ENCODE measurements at places on chromosomes 13 and 19.

DNA sequence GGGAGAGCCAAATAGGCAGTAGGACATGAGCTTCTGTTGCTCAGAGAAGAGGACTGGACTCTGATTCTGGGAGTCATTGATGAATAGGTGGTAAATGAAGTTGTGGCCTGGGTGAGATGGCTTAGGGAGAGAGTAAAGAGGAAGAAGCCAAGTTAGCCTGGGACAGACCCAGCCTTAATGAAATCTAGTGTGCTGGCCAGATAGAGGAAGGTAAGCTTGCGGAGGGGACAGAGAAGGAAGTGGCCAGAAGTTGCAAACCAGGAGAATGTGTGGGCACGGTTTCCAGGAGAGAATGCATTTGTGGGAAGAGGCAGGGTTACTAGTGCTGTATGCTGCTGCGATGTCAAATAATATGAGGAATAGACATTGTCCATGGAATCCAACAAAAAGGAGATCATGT is 83.3 kb upstream of the OLFM4 start:
- no peaks in the 10 kb centered on the region for H3K27me3 ChIP-seq
- DNase-seq: no peak
- peaks cover 14% of the 10 kb centered on the region for H3K4me1 ChIP-seq
- no peak overlapping the region for H3K4me3 ChIP-seq
- H3K36me3 ChIP-seq: no peaks in the 10 kb centered on the region

DNA sequence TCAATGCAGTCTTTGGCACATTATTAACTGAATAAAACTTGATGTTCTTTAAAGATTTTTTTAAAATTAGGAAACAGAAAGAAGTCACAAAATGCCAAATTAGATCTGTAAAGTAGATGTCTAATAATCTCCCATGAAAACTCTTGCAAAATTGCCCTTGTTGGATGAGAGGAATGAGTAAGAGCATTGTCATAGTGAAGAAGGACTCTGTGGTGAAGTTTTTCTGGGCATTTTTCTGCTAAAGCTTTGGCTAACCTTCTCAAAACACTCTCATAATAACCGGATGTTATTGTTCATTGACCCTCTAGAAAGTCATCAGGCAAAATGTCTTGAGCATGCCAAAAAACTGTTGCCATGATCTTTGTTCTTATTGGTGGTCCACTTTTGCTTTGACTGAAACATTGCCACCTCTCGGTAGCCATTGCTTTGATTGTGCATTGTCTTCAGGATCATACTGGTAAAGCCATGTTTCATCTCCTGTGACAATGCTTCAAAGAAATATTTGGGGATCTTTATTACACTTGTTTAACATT is 549.3 kb downstream of the LIG4 start:
- no peaks in the 10 kb centered on the region for H3K36me3 ChIP-seq
- no peak overlapping the region for H3K27ac ChIP-seq

- H3K4me1 ChIP-seq: peaks cover 11% of the 10 kb centered on the region
- H3K36me3 ChIP-seq: no peaks in the 10 kb centered on the region
- H3K4me3 ChIP-seq: no peak overlapping the region
Measured at GRCh38 chr13:34816245-34816884, 125.7 kb upstream of the NBEA start.

- H3K27ac ChIP-seq: no peak overlapping the region
- DNase-seq: no peak
- H3K27me3 ChIP-seq: peaks cover 59% of the 10 kb centered on the region
- peaks cover 55% of the 10 kb centered on the region for H3K4me1 ChIP-seq
- H3K4me3 ChIP-seq: no peak overlapping the region
Measured at GRCh38 chr13:50128428-50128931, 113.2 kb downstream of the KCNRG start.

- DNase-seq: no peak
- no peaks in the 10 kb centered on the region for H3K36me3 ChIP-seq
- no peak overlapping the region for H3K27ac ChIP-seq
- H3K27me3 ChIP-seq: no peaks in the 10 kb centered on the region
- H3K4me3 ChIP-seq: no peak overlapping the region
Measured at GRCh38 chr13:114155320-114155719, 22.9 kb upstream of the RASA3 start.

Measured in suprapubic skin (tissue), 4 donors.